Glutamatergic neuron (in vitro differentiated cells): ENCODE measurements at places on chromosomes 13 and 19.

GRCh38 chr19:1823539-1824251 is 11.6 kb upstream of the ATP8B3 start:
- DNase-seq = no peak

DNA sequence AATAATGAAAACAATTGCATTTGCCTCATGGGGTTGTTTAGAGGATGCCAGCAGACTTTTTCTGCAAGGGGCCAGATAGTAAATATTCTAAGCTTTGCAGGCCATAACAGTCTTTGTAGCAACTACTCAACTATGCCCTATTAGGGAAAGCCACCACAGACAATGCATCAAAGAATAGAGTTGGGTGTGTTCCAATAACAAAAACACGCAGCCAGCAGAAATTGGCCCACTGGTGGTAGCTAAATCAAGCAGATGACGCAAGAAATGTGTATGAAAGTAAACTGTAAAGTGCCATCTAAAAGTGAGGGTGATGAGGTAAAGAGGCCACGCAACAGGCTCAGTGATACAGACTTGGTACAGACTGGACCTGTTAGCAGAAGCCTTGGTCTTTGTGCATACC is 75.2 kb upstream of the SIAH3 start:
- DNase-seq = no peak

- DNase-seq = peak; percentile 77
Measured at GRCh38 chr19:5337708-5338655, 2.6 kb downstream of the PTPRS start.

DNA sequence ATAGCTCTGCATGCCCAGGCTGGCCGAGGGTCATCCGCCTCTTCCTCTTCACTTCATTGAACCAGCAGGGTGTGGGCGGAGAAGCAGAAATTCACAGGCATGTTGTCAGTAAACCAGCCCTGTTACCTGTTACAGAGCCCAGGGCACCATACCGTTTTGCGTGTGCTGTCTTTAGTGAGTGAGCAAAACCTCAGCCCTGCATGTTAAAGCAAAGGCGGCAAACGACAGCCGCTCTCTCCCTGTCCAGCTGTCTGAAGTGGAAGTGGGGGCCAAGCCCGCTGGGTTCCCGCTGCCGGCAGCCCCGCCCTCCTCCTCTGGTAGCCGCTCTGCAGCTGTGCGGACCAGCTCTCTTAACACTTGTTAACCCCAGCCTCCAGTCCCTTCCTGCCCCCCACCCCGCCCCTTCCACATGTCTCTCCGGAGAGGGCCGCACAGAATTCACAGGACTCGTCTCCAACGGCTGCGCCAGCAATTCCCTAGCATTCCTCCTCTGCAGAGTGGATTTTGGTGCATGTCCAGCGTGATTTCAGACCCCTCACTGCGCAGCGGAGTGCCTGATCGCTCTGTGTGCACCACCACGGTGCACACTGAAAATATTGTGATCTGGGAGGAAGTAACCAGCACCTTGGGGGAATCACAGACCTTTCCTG is 12.7 kb downstream of the KLHL26 start:
- DNase-seq = no peak

GRCh38 chr13:39956036-39956435 is 300.6 kb downstream of the COG6 start:
- DNase-seq = no peak

DNA sequence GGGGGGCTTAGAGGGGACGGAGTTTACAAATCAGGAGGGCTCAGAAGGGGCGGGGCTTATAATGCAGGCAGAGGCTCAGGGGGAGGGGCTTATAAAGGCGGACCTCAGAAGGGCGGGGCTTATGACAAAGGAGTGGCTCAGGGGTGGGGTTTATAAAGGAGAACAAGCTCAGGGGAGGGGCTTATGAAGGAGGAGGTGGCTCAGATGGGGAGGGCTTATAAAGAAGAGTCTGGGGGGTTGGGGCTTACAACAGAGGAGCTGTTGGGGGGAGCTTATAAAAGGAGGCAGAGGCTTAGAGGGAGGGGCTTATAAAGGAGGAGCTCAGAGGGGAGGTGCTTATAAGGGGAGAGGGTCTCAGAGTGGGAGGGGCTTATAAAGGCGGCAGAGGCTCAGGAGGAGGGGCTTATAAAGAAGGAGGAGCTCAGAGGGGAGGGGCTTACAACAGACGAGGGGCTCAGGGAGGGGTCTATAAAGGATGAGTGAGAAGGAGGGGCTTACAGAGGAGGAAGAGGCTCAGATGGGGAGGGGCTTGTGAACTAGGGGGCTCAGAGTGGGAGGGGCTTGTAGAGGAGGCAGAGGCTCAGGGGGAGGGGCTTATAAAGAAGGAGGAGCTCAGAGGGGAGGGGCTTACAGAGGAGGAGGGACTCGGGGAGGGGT is 1.0 kb downstream of the SMIM24 start:
- DNase-seq = no peak

DNA sequence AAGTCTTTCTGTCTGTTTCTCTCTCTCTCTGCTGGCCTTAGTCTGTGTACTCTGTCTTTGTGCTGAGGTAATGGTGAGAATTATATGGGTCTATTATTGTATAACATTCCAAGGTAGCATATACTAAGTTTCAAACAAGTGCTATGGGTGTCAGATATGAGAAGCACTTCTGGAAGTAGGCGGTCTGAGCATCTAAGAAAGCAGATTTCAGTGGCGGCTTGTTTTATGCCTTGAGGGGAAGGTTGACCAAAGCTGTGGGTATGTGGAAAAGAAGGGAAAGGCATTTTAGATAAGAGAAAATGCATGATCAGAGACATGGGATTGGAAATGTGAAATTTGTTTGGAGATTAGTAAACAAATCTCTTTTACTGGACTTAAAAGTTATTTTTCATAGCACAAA is 348.5 kb downstream of the RFC3 start:
- DNase-seq = no peak

DNA sequence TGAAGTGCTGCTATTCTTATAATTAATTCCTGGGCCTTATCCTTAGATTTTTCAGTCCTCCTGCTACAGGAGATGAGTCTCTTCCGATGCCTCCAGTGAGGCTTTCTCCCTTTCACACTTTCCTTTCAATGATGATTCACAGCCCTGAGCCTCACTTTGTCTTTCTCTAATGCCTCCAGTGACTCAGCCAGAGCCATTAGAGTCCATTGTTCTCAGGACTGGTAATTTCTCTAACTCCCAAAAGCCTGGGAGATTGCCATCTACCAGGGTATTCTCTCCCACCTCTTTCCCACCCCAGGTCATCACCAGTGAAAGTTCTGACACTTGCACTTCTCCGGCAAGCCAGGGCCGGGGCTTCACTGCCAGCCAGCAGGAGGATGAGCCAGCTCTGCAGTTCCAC is 49.6 kb upstream of the ARGLU1 start:
- DNase-seq = no peak

- DNase-seq = no peak
Measured at GRCh38 chr19:42558450-42559150, 30.3 kb upstream of the CEACAM1 start.

- DNase-seq = no peak
Measured at GRCh38 chr19:28399187-28399586, 813.8 kb downstream of the UQCRFS1 start.

DNA sequence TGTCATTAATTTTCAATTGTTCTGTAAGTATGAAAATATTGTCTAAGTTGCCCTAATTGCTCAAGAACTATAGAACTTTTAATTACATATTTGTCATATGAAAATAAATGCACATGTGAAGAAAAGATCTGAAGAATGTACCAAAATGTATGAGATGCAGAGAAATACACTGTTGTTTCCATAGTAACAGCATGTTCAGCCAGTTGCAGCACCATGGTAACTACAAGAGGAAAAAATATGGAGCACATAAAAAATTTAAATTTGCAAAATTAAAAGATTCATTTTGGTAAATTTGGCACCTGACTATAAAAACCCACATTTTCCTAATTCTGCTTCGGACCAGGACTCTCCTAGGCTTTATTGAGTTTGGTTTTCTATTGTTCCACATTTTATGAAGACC is 1170.0 kb upstream of the MIR17HG start:
- no peak for DNase-seq

- DNase-seq = no peak
Measured at GRCh38 chr13:111046590-111047141, 68.4 kb upstream of the ARHGEF7 start.

GRCh38 chr13:36377826-36378468 is 31.8 kb upstream of the SPART start:
- DNase-seq = no peak

DNA sequence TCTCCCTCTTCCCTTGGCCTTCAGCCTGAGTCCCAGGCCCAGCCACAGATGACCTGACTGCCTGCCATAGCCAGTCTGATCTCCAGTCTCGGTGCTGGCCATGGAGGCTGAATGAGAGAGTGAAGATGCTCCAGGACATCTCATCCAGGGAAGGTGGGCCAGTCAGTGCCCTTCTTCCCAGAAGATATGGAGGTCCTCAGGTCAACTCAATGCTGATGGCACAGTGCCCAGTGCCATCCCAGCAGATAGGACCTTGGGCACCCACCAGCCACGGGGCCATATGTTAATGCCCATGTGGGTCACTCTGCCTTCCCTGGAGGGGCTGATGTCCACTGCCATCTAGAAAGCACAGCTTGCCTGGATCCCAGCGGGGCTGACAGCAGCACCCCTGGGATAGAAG is 7.2 kb downstream of the VSTM2B start:
- no peak for DNase-seq

GRCh38 chr13:88802886-88803285 is 1131.7 kb downstream of the SLITRK5 start:
- DNase-seq = no peak

- DNase-seq = no peak
Measured at GRCh38 chr13:21150013-21150412, 26.3 kb downstream of the SKA3 start.

DNA sequence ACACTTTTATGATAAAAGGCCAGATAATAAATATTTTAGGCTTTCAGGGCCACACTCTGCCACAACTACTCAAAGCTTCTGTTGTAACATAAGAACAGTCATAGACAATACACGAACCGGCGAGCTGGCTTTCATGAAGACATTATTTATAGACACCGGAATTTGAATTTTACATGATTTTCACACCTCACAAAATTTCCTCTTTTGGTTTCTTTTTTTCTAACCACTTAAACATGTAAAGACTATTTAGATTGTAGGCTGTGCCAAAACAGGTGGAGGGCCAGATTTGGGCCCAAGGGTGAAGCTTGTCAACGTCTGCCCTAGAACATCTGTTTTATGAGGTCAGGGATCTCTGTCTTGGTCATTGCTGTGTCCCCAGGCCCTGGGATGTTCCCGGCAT is 29.7 kb upstream of the FXYD3 start:
- no peak for DNase-seq

- DNase-seq = no peak
Measured at GRCh38 chr19:47740866-47741519, 4.4 kb upstream of the NOP53 start.

GRCh38 chr19:31270897-31271296 is 78.3 kb downstream of the TSHZ3 start:
- DNase-seq = no peak

- no peak for DNase-seq
Measured at GRCh38 chr19:17487284-17488121, 17.2 kb downstream of the SLC27A1 start.

DNA sequence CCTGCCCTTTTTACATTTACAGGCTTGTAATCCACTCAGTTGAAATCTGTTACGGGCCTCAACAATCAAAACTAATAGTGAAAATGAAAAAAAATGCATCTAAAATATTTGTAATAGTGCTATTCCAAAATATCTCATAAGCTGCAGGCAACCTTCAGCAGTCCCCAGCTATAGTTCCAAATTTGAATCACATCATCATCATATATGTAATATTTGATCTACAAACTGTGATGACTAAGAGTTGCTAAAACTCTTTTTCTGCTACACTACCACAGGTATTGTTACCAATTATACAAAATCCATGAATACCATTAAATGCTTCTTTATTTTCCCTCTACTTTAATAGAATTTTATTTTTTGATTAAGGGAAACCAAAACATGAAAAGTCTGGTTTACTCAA is 121.4 kb upstream of the RFC3 start:
- DNase-seq = no peak

- no peak for DNase-seq
Measured at GRCh38 chr13:91126806-91127205, 220.7 kb upstream of the MIR17HG start.

DNA sequence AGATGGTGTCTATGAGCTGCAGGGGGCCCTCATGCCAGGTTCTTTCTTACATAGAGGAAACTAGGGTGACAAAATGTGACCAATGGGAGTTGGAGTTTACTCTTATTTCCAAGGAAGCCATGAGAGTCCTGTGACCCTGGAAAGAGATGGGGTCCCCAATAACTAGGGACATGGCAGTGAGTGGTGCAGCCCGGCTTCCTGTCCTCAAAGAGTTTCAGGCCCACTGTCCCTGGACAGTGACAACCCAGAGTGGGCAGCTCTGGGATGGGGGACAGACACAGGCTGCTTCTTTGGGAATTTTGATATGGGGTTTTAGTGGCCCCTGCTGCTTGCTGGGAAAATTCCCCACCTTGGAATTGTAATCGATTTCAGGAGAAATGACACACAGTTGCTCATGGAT is 8.4 kb upstream of the IGFL1 start:
- DNase-seq = no peak

DNA sequence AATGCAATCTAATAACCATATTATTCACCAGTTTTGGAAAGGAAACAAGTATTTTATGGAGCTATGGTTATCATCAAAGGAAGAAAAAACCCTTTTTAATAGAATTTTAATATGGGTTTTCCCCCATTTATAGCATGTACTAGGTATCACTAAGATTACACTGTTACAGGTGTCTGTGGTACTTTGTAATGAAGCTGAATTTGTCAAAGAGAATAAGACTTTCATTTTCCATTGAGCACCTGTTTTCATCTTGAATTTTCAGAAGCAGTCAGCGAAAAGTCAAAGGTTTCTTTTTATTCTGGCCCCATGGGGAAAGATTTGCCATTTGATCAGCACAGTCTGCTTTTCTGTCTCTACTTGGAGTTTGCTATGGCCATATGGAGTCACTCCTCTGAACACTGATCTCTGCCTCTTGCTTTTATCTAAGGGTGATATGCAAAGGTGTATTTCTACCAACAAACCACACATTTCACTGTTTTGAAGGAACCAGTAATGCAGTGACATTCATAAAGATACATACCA is 590.0 kb downstream of the DCT start:
- DNase-seq = no peak

- DNase-seq = peak; percentile 53
Measured at GRCh38 chr19:28578786-28579505, 634.0 kb downstream of the UQCRFS1 start.

DNA sequence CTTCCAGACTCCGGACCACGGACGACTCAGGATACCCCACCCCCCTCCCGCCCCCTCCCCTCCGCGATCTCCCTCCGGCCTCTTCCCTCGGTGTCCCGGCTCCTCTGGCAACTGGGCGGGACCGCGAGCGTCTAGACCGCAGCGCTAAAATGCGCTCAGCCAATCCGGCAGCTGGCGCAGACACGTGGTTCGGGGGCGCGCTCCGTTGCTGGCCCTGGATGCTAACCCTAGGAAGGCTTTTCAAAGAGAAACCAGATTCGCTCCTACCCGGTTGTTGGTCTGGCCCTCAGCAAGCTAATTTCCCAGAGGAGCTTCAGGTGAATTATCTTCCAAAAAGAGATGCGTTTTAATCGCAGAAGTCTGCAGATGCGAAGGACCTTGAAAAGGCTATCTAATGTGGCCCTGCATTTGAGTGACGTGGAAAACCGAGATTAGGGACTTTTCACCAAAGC is at the start of gene DZIP1:
DZIP1 (minus strand) TSS at position 106 of the 452 bp plus-strand sequence. CDS start 2,677 bp downstream, outside the sequence.
- peak; percentile 87 for DNase-seq
